Hepatocyte (in vitro differentiated cells): ENCODE measurements at places on chromosomes 5 and 9. TPM values are rescaled to one million over a fixed set of nuclear protein-coding genes. Genes with fewer than 3 reads are reported as not detected.

DNA sequence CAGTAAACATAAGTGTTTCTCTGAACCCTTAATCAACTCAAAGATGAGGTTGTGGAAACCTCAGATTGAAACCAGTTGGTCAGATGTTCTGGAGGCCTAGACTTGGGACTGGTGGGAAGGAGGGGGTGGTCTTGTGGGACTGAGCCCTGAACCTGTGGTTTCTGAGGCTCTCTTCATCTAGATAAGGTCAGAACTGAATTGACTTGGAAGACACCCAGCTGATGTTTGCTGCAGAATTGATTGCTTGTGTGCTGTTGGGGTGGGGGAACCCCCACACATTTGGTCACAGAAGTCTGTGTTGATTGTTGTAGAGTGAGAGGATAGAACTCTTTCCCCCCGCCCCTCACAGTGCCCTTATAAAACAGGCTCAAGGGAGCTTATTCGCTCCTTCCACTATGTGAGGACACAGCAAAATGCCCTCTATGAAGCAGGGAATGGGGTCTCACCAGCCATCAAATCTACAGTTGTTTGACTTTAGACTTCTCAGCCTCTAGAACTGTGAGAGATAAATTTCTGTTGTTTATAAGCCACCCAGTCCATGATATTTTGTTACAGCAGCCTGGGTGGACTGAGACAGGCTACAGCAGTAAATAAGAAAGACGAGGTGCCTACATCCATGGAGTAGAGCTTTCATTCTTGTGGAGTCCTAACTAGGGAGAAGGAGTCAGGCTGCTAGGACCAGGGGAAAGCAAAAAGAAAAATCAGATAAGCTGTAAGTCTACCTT, 25.7 kb upstream of the UGCG start:
- no peak for DNase-seq
- peaks cover 6% of the 10 kb centered on the region for H3K4me1 ChIP-seq
- no peaks in the 10 kb centered on the region for H3K27me3 ChIP-seq
- H3K4me3 ChIP-seq, result no peak overlapping the region
- H3K27ac ChIP-seq, result peak overlapping the region; percentile 25

DNA sequence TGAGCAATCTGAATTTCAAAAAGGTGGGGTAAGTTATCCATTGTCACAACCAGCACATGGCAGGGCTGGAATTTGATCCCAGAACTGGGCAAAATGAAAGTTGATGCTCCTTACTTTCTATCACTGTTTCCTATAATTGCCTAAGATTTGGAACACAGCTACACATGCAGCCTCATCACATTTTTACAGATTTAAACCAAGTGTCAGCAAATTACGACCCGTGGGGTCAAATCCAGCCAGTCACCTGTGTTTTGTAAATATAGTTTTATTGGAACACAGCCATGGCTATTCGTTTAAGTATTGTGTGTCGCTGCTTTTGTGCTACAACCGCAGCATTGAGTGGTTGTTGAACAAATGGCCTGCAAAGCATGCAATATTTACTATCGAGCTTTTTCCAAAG, 94.3 kb downstream of the SREK1 start:
- no peak for DNase-seq
- H3K4me1 ChIP-seq, result no peaks in the 10 kb centered on the region
- no peak overlapping the region for H3K27ac ChIP-seq
- no peak overlapping the region for H3K4me3 ChIP-seq
- no peaks in the 10 kb centered on the region for H3K36me3 ChIP-seq

DNA sequence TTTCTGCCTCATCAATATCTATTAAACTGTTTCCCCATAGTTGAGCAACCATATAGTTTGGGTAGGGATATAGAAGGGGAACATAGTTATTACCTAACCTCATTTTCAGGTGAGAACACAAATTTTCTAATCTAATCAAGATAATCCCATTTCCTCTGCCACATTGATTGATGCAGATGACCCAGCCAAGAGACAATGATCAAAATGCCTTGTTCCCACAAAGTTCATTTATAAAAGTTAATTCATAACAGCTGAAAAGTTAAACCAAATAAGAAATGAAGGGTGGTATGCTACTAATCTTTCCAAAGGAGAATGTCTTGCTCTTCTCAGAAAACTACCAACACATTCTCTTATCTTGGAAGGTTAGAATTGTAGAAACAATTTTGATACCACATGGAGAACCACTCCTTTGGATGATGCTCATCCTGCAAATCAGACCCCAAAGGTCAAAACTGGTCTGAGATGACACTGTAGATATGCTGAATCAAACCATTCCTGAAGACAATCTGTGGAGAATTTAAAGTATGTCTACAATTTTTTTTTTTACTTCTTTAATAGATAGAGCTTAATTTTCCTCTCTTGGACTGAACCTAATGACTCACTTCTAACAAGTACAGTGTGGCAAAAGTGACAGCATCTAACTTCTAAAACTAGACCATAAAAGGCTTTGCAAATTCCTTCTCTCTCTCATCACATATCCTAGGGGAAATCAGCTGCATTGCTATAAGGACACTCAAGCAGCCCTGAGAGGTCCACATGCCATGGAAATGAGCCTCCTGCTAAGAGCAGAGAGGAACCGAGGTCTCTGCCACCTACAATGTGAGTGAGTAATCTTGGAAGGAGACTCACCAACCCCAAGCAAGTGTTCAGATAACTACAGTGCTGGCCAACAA, 586.7 kb upstream of the TUSC1 start:
- H3K27ac ChIP-seq, result no peak overlapping the region
- no peak overlapping the region for H3K4me3 ChIP-seq
- H3K36me3 ChIP-seq, result no peaks in the 10 kb centered on the region
- peaks cover 9% of the 10 kb centered on the region for H3K4me1 ChIP-seq
- no peaks in the 10 kb centered on the region for H3K27me3 ChIP-seq
- peak; percentile 5 for DNase-seq

Gene IL9
- total RNA-seq, result not detected in 2 replicates
